Bladder microvascular endothelial cell (primary cell): ENCODE measurements at places on chromosomes 1 and 21. TPM values are rescaled to one million over a fixed set of nuclear protein-coding genes. Genes with fewer than 3 reads are reported as not detected.

S100A1 gene
- under 0.01 TPM in 1 of 2 replicates, not detected in the other for total RNA-seq

CHI3L2 gene
- not detected in 2 replicates for total RNA-seq

RNF186 gene
- total RNA-seq: not detected in 2 replicates

C1orf185 gene
- total RNA-seq: not detected in 2 replicates

MXRA8 gene
- 0.38 and 0.97 TPM in 2 replicates for total RNA-seq

OR2T2 gene
- total RNA-seq: not detected in 2 replicates

HAO2 gene
- not detected in 2 replicates for total RNA-seq

CCDC185 gene
- not detected in 2 replicates for total RNA-seq

SFPQ gene
- total RNA-seq: 211 and 373 TPM in 2 replicates

KPRP gene
- not detected in 2 replicates for total RNA-seq

PSEN2 gene
- 20.6 and 54.6 TPM in 2 replicates for total RNA-seq

SYTL1 gene
- total RNA-seq: 0.16 TPM in 1 of 2 replicates, not detected in the other

GUCA2B gene
- not detected in 2 replicates for total RNA-seq

CNIH3 gene
- 1.8 and 2.6 TPM in 2 replicates for total RNA-seq

SLC19A1 gene
- total RNA-seq: 7.8 and 12.5 TPM in 2 replicates

KCNAB2 gene
- 1.6 and 2.7 TPM in 2 replicates for total RNA-seq
